Activated B cell treated with CpG ODN at 0.5 μM for 24 hours (primary cell): ENCODE measurements at places on chromosomes 7 and 10.

- DNase-seq = no peak
Measured at GRCh38 chr7:31327071-31327470, 13.5 kb downstream of the NEUROD6 start.

DNA sequence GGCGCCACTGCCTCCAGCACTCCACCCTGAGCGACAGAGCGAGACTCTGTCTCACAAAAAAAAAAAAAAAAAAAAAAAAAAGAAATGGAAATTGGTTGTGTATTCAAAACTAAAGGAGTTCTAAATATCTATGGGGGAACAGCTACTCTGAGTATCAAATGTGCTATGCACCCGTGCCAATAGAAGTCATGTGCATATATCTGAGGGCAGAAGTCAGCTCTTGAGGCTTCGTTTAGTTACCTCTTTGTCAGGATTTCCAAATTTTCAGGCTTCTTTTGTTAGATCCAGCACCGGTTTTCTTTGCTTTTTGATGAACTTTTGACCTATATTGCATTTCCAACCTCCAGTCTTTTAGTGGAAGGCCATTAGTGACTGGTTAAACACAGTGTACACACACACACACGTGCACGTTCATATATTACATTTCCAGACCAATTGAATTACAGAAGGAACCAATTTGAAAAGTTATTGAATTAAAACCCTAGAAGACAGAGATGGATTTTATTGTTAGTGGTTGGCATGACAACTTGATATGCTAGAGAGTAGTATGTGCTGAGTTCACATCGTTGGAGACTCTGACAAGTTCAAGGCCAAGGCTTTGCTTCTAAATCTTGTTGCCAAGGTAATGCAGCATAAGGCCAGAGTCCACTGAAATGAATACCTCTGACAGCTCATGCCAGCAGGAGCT lies 33.1 kb upstream of the ADD3 start:
- DNase-seq = no peak

- no peak for DNase-seq
Measured at GRCh38 chr10:119656760-119657159, 5.6 kb downstream of the BAG3 start.

DNA sequence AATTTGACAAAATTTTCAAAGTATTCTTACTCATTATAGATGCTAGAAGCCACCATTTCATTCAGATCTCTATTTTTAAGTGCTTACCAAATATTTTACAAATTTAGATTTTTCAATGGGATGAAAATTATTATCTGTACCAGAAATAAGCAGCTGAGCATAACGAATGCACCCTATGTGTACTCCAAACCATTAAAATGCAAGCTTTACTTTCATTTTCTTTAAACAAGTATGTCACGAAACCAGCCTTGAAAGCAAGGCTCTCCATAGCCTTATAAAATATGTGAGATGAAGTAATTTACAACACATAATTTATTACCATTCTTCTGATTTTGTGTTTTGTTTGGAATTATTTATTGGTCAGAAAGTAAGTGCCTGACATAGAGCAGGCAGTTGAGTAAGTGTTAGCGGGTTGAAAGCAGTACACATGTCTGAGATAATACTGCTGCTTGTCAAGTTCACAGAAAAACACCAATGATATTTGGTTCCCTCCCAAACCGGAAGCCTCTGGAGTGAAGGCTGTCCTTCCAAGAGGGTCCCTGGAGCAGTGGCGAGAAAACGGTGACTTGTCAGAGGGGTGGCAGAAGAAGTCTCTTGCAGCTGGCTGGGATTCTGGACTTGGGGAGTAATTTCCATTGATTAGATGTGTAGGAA lies 322.7 kb upstream of the PFKP start:
- no peak for DNase-seq

- no peak for DNase-seq
Measured at GRCh38 chr10:88347022-88347421, 236.1 kb downstream of the RNLS start.

DNA sequence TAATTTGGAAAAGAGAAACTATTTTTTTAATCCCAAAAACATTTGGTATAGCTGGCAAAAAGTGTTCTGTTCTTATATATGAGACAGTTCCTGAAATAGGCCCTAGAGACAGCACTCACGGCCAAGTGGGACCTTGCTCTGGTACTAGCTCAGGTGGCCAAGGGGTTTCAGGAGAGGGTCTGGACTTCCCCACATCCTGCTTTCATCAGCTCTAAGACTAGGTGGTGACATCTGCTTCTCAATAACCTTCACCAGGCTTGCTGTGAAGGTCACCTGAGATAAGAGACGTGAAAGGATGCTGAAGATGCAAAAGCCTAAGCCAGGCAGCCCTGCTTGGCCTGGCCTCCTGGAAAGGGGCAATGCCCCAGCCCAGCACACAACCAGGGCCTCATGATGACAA lies 40.6 kb downstream of the RBM28 start:
- no peak for DNase-seq

- DNase-seq = no peak
Measured at GRCh38 chr7:46133751-46134150, 212.7 kb upstream of the IGFBP3 start.

GRCh38 chr7:47371317-47371716 lies 210.6 kb downstream of the TNS3 start:
- DNase-seq = no peak

DNA sequence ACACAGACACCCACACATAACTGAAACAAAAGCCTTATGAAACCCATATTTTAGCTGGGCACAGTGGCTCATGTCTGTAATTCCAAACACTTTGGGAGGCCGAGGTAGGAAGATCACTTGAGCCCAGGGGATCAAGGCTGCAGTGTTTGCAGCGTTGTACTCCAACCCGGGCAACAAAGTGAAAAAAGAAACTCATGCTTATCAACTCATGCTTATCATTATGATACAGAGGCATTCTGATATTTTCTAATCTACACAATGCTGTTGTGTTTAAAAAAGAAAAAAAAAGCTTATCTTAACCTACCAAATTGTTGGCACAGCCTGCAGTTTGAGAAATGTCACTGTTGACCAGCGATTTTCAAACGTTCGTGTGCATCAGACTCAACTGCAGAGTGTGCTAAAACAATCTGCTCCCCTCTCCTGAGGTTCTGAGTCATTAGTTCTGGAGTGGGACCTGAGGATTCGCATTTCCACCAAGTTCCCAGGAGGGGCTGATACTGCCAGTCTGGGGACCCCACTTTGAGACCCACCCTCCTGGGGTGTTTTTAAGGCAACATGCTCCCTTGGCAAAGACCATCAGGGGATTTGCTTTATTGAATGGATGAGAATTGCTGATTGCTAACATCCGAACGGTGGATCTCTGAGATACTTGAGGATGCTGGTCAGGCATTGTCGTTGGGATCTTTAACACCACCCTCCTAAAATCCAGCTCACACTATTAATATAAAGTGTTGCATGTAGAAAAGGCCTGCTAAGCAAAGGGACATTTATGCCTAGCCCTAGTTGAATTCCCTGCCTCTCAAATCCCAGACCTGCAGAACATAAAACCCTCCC lies 16.2 kb downstream of the CHST3 start:
- DNase-seq = no peak

GRCh38 chr10:79084012-79084971 lies 15.5 kb downstream of the ZMIZ1 start:
- no peak for DNase-seq

GRCh38 chr7:33845991-33846509 lies 59.3 kb upstream of the BMPER start:
- no peak for DNase-seq

- DNase-seq = no peak
Measured at GRCh38 chr10:84563868-84564267, 235.5 kb downstream of the CCSER2 start.

GRCh38 chr10:123270221-123270620 lies 116.0 kb downstream of the BUB3 start:
- no peak for DNase-seq

GRCh38 chr7:77474756-77475155 lies 58.6 kb upstream of the GSAP start:
- DNase-seq = no peak

GRCh38 chr10:11760861-11761260 lies 18.7 kb downstream of the ECHDC3 start:
- no peak for DNase-seq

DNA sequence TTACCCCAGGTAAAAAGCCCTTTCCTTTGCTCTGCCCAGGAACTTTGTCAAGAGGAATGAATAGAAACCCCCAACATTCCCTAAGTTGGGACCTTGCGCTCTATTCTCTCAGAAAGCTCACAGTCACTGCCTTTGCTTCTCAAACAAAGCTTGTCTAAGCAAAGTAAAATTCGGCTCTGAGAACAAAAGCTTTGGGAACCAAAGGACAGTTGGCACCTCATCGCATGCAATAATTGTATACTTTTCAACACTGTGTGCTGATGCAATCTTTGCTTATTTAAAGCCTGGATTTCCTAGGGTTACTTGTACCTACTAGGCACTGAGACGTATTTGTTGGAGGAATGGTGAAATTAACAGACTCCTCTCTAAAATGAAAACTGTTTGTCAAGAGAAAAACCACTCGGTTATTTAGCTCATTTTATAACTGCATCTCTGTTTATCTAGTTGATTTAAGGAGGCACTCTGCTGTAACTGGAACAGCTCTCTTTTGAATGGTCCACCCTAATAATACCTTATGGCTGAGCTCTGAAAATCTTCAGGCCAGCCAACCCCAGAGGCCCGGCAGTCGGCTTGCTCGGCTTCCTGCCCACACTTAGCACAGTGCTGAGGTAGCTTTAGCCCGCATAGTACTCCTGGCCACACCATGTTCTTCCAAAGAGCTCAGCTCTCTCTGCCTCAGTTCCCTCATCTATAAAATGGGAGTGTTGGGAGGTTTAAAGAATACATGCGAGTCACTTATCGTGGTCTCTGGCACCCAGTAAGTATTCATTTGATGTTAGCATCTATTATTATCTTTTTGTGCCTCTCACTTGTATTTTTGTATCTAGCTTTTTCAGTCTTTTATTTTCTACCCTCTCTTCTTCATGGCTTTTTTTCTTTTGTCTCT lies 80.2 kb upstream of the PRR15 start:
- DNase-seq = no peak

DNA sequence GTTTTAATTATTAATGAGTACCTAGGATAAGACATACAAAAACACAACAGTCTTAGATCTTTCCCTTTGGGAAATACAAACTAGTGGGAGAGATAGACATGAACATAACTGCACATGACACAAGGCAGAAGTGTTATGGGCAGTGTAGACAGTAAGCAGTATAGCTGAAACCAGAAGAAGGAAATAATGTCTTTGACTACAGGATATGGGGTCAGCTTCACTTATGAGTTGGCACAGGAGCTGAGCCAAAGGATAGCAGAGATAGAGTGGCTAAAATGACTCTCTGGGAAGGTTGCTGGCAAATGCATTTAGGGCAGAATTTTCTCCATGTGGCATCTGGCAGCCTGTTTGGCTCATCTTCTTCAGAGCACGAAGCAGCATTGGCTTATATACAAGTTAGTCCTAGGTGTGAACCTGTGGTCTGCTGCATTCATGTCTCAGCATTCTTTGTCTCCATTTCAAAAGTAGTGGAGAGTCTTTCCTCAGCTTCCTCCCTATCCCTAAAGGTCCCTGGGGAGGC lies 60.3 kb upstream of the FEZF1 start:
- no peak for DNase-seq

GRCh38 chr10:26024303-26024702 lies 90.3 kb downstream of the MYO3A start:
- DNase-seq = no peak

DNA sequence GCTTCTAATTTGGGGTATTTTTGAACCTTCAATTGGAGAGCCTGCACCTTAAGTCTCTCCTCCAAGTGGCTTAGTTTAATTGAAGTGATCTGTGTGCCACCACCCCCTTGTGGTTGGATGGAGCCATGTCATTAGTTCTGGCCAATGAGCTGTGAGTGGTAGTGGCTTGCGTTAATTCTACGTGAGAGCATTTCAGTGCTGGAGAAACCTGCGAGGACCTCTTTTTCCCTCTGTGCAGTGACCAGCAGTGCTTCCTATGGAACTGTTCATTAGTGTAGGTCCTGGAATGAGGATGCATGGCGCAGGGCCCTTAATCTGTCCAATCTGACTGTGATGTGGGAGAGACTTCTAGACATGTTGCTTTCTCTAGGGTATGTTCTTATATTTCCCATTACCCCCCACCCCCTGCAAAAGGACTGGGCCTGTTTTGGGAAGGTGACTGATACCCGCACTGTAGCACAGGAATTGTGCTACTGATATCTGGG lies 3.8 kb downstream of the HILPDA start:
- DNase-seq = peak; percentile 28

DNA sequence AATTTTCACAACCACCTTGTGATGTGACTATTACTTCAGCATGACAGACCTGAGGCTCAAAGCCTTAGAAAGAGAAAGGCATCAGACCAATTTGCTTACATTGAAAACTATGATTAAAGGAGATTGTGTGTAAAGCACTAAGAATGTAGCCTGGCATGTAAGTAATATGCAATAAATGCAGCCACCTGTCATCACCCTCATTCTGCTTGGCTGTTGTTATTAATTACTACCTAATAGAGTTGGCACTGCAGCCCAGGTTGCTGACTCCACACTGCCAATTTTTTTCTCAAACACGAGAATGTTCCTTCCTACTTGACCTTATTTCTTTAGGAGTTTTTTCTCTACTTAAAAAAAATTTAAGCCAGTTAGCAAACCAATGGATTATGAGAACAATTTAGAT lies 61.2 kb upstream of the NPVF start:
- no peak for DNase-seq
